ENCODE measurements at places on chromosomes 13 and 19.

DNA sequence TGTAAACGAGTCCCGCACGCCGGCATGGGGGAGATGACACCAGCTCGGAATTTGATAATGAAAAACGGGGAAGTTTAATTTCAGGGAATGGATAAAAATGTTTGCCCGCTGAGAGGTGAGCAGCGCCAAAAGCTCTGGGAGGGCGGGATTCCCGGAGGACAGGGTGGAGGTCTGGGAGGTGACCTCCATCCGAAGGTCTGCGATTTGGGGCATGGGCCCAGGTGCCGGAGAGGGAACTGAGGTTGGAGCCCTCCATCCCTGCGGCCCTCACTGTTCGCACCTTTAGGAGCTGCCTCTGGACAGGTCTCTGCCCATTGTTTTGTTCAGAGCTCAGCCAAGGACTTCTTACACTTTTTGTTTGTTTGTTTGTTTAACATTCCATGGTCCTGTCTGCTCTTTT lies 129.8 kb downstream of the URI1 start:
- no peak for DNase-seq

DNA sequence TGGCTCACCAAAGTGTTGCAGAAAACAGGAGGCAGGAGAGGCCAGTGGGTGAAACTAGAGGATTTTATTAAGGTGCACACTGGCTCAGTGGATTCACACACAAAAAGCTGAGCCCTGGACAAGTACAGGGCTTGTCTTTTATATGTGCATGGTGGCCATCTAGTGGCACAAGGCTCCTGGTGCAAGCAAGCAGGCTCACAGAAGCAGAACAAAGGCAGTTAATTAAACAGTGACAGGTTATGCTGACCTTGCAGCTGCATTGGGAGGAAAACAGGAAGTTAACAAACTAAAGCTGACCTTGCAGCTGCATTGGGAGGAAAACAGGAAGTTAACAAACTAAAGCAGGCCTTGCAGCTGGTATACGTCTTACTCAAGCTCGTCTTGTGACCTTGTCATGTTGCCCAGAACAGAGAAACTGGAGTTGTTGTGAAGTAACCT lies 65.3 kb upstream of the ZNF681 start:
- DNase-seq, result no peak

GRCh38 chr13:40662866-40663265 lies 3.6 kb downstream of the FOXO1 start:
- no peak for DNase-seq

DNA sequence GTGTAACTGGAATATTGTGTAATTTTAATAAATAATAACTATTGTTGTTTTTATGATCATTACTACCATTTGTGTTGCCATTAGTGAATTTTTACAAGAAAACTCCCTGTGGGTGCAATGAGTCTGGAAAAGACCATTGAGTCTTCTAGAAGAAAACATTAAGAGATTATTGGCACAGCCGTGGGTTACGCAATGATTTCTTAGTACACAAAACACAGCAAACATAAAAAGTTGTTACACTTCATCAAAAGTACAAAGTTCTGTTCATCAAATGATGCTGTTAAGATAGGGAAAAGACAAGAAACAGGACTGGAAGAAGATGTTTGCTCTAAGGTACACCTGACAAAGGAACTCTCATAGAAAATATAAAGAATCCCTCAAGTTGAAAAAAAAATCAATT lies 41.6 kb downstream of the ZNF331 start:
- DNase-seq, result no peak

GRCh38 chr13:44908712-44909111 lies 80.6 kb downstream of the NUFIP1 start:
- no peak for DNase-seq

- DNase-seq, result no peak
Measured at GRCh38 chr13:56670563-56670962, 470.2 kb upstream of the PRR20A start.

- no peak for DNase-seq
Measured at GRCh38 chr13:114268344-114269280, 12.8 kb upstream of the UPF3A start.

GRCh38 chr13:110347535-110348308 lies 40.6 kb downstream of the COL4A2 start:
- DNase-seq, result no peak

DNA sequence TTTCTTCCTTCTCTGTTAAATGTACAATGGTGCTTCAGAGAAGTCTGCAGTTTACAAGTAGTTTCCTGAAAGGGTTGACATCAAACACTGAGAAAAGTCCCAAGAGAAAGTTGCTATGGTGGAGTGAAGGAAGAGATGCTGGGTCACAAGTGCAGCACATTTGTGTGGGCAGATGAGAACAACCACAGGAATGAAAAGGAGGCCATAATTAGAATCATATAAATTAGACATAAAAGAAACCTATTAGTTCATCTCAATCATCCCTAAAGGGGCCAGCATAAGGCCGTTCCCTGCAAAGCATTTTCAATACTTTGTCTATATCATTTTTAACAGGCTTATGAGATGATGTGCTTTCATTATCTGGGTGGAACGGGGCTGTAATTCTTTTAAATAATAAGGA lies 359.2 kb downstream of the IRS2 start:
- DNase-seq, result no peak

DNA sequence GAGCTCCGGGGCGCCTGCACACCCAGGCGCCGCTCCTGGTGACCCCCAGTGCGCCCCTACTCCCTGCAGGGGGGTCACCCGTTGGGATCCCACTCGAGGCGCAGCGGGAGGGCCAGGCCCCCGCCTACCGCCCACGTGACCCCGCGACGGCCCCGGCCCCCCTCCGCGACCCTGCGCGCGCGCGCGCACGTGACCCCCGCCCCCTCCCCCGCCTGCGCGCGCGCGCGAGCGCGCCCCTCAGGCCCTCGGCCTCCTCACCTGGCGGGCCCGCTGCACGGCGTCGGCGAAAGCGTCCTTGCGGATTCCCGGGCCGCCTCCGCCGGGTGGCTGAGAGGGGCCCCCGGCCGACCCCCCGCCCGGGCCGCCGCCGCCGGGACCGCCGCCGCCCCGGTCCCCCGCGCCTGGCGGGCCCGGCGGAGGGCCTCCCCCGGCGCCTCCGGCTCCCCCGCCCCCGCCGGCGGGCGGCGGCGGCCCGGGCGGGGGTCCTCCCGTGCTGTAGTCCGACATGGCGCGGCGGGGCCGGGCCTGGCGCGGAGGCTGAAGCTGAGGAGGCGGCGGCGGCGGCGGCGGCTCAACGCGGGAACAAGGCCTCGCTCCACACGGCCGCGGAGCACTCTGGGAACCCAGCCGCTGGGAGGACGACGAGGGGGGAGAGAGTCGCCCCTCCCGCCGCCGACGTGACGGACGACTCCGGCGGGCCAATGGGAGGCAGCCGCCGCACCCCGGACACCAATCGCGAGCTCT lies at the start of gene KHSRP:
Gene KHSRP, minus strand, starts transcription at position 617 of the 744 bp plus-strand sequence. Its CDS starts 110 bp downstream, at position 507.
- DNase-seq, result no peak

- no peak for DNase-seq
Measured at GRCh38 chr19:41926028-41926762, 2.1 kb downstream of the ERFL start.

GRCh38 chr19:9065457-9066014 lies 21.3 kb upstream of the OR1M1 start:
- DNase-seq, result no peak

- no peak for DNase-seq
Measured at GRCh38 chr19:45913874-45914830, at the start of gene NANOS2. Gene NANOS2 (minus strand): TSS chr19:45914778. CDS start chr19:45914693, 85 bp downstream.

DNA sequence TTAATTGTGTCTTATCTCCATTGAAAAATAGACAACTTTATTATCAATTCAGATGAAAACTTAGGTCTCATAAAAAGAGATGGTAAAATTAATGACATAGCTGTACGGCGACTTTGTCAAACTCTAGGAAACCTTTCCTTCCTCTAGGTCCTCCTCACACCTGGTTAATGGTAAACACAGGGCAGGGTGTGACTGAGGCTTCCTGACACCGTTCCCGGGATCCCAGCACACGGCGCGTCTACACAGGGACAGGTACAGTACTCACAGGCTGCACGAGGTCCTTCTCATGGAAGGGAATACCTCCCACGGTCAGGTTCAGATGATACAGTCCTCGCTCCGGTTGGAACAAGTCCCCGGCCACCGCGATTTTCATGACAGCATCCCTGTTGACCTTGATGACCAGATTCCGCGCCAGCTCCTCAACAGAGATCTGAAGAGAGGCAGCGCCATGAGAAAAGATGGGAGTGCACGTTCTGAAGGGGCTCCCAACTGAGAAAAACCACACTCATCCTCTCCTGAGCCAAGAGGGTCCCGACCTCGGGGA lies 35.5 kb downstream of the GAS6 start:
- DNase-seq, result no peak

- no peak for DNase-seq
Measured at GRCh38 chr19:1862424-1863327, 703 bp downstream of the KLF16 start.

DNA sequence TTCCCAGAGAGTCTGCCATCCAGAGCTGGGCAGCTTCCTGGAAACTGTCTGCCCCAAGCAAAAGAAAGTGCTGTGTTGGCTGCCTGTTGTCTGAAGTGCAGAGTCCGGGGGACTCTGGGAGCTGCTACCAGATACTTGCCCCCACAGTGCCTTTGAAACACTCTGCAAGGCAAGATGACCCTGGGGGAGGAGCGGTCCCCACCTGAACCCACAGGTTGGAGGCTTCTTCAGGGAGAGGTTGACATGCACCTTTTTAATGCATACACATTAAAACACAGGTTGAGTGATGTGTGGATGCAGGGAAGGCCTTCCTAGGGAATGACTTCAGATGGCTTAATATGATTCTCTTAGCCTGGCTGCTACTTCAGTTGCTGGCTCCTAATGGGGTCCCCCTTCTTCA lies 479.5 kb downstream of the ZNF536 start:
- DNase-seq, result no peak

- no peak for DNase-seq
Measured at GRCh38 chr13:113670541-113670940, 3.5 kb downstream of the GRK1 start.

DNA sequence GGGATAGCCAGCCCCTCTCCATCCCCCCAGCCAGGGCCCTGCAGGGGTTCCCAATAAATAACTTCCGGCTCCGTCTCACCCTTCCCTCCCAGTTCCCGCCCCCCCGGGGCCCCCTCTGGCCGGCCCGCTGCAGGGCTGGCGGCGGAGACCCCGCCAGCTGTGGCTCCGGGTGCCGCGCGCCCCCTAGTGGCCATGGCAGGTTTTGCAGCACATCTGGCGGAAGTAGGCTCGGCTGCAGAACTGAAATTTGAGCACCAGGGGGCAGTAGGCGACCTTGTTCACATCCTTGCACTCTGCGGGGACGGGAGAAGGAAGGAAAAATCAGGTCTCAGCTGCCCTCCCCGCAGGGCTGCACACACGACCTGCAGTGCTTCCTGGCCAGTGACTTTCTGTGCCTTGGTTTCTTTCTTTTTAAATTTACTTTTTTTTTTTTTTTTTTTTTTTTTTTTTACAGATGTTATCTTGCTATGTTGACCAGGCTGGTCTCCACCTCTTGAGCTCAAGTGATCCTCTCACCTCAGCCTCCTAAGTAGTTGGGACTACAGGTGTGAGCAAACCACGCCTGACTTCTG lies 3.6 kb upstream of the MYO1F start:
- peak; percentile 61 for DNase-seq

GRCh38 chr13:25707726-25708125 lies 336.0 kb downstream of the ATP8A2 start:
- peak; percentile 32 for DNase-seq

DNA sequence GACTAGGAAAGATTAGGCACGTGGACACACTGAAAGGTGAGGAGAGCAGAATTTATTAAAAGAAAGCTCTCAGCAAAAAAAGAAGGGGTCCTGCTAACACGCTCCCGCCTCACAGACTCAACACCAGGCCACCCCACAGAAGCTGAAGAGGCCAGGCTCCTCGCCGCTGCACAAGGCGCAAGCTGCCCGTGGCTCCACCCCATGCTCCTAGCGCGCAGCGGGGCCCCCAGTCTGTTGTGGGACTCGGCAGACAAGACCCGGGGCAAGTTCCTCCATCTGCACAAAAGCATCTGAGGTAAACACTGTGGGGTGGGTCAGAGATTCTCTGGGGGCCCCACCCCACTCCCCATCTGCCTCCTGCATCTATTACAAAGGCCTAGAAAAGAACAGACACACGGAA lies 1462.4 kb downstream of the EFNB2 start:
- DNase-seq, result no peak

DNA sequence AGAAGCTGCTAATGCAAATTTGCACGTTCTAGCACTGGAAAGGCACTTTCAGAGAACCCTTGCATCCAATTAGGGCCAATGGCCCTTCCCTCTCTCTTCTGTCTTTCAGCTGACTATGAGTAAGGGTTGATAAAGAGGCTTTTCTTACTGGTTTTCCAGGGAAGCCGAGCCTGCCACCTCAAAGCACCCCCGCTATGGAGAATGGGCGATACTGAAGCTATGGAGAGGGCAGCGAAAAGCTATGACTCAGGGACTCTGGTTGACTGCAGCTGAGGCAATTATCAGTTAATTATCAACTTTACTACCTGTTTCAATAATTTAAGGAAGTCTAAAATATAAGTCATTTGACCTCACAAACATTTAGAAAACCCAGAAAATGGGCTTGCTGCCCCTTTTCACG lies 115.8 kb downstream of the TRPC4 start:
- no peak for DNase-seq

DNA sequence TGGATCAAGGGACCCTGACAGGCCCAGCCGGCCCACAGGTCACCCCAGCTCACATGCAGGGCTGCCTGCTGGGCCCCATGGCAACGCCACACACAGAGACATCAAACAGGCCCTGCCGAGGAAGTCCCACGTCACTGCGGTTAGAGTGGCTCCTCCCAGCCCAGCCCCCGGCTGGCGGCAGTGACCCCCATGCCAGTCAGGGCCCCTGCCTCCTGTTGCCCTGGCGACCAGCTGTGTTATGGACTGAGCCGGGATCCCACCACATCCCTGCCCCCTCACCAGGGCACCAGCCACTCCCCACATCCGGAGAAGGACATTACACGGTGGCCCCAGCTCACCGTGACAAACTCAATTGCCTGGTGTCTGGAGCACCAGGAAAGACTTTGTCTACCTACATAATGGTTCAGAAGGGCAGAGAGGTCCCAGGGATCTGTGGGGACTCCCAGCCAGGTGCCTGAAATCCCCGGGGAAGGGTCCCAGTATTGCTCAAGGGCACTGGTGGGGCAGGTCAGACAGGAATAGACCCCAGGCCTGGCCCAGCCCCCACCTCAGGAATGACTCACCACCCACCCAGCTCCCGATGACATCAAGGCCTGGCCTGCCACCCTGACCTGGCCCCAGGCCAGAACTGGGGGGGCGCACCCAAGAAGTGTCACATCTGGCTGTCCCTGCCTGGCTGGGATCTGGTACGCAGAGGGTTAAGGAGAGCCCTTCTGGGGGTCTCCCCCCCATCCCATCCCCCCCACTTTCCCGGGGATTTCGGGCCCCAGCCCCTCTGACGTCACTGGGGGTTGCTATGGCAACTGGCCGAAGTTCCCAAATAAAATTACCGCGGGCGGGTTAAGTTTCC lies 30.2 kb upstream of the NANOS3 start:
- DNase-seq, result peak; percentile 84

- DNase-seq, result no peak
Measured at GRCh38 chr19:33301900-33302174, 497 bp downstream of the CEBPA start.

- DNase-seq, result no peak
Measured at GRCh38 chr19:8216357-8216756, 7.2 kb downstream of the CERS4 start.

- no peak for DNase-seq
Measured at GRCh38 chr19:45218426-45218825, 26.8 kb downstream of the EXOC3L2 start.

GRCh38 chr19:47111006-47111621 lies 2.5 kb downstream of the ZC3H4 start:
- DNase-seq, result no peak

Data from left renal pelvis (tissue), 4 donors.